ENCODE measurements at places on chromosomes 12 and 14. TPM values are rescaled to one million over a fixed set of nuclear protein-coding genes. Genes with fewer than 3 reads are reported as not detected.
A peak's percentile ranks its signal among the peaks of the same experiment; 100 is the strongest.

SLC10A1 gene
- not detected for total RNA-seq

PPP4R4 gene
- under 0.01 TPM for total RNA-seq

VWF gene
- total RNA-seq = under 0.01 TPM

ATXN7L3B gene
- 23.7 TPM for total RNA-seq

CIROP gene
- not detected for total RNA-seq

RPL10L gene
- 0.43 TPM for total RNA-seq

TAS2R9 gene
- not detected for total RNA-seq

LRTM2 gene
- total RNA-seq = not detected

TMEM132C gene
- total RNA-seq = not detected

ADCY4 gene
- 18.1 TPM for total RNA-seq

GUCY2C gene
- not detected for total RNA-seq

IQSEC3 gene
- under 0.01 TPM for total RNA-seq

COX8C gene
- total RNA-seq = not detected

PRH2 gene
- total RNA-seq = 0.32 TPM

IL26 gene
- total RNA-seq = not detected

DNA sequence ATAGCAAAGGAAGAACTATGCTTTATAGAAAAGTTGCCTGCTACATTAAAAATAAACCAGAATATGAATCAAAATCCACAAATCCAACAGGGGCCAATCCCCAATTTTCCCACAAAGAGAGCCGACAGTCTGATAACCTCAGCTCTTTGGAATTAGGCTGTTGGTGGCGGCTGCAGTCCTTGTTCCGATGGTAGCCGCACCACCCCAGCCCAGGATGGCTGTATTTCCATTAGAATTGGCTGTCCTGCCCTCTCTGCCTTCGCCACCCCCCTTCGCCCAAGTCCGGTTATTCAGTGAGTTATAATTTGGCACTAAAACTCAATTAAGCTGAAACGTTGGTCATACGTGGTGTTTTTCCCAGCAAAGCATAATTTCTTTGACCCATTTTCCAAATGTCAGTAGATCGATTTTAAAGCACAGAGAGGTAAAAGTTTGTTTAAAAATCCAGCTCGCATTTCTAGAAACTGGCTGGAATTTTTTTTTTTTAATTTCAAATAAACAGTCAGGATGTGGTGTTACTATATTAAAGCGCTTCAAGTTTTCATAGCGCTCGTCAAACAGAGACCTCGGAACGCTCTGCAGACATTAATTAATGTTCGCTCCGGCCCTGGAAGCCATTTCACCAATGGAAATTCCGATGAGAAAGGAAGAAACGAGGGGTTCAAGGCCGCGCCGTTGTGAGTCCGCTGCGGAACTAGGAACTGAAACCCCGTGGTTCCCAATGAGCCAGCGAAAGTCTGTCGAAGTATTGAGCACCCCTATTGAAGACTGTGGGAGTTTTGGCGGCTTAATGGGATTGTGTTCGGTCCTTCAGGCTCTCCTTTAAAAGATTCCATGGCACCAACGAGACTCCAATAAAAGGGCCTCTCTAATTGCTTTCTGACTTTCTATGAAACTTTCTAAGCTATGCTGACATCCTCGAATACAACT is 104.8 kb upstream of the DIO3 start:
- DNase-seq = no peak

GRCh38 chr12:11071414-11071813 is 9.3 kb upstream of the TAS2R46 start:
- DNase-seq = no peak

GRCh38 chr14:29851397-29851796 is 76.2 kb downstream of the PRKD1 start:
- DNase-seq = peak; percentile 45

GRCh38 chr14:74947353-74948227 is 7.8 kb downstream of the PGF start:
- DNase-seq = no peak

GRCh38 chr12:93805736-93806141 is 128.6 kb downstream of the CRADD start:
- DNase-seq = no peak

GRCh38 chr12:51011955-51012354 is 14.2 kb downstream of the SLC11A2 start:
- DNase-seq = no peak

- no peak for DNase-seq
Observed at GRCh38 chr12:132946246-132946820, 9.8 kb downstream of the ZNF605 start.

- DNase-seq = peak; percentile 29
Observed at GRCh38 chr12:11839091-11839641, 189.7 kb downstream of the ETV6 start.

DNA sequence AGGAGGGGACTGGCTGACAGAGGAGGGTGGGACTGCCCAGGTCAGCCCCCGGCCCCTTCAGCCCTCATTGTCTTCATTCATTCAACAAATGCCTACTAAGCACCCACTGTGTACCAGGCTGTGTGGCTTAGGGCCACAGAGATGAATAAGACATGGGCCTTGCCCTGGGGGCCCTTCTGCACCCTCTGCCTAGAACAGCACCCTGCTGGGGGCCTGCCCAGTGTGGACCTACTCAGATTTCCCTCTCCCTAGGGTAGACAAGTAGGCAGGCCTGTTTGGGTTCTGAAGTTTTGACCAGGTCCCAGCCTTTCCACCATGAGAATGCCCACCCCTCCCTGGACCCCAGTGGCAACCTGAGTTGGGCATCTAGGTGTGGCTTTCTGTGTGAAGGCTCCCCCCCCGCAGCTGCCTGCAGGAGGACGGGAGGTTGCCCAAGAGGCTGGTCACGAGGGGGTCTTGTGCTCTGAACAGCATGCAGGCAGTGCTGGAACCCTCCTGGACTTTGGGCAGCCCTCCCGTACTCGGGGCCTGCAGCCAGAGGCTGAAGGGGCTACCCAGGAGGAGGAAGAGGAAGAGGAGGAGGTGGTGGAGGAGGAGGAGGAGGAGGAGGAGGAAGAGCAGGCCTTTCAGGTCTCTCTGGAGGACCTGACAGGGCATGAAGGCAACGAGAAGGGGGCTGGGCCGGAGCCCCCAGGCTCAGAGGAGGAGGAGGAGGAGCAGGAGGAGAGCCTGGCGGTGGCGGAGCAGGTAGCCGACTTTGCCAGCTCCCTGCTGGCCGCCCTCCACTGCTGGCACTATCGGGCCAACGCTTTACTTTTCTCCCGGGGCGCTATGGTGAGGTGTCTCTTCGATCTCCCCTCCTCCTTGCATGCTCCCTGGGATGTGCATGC is 33.4 kb downstream of the PLEKHG3 start:
- no peak for DNase-seq

DNA sequence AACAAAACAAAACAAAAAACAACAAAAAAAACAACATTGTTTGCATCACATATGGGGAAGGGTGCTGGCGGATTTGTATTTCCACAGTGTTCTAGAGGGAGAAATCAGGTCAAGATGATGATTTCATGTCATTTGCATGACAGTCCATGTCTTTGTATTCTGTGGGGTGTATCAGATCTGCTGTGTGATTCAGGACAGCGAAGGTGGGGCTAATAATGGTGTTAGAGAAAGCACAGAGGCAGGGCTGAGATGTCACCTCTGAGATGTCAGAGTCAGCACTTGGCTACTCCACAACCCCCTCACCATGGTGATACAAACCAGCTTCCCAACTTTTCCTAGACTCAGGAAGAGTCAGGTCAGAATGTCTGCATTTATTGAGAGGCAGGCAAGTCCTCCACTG is 543.2 kb downstream of the BCL11B start:
- no peak for DNase-seq

- DNase-seq = no peak
Observed at GRCh38 chr14:103749452-103749851, 33.8 kb downstream of the ZFYVE21 start.

- peak; percentile 79 for DNase-seq
Observed at GRCh38 chr12:114671443-114672411, 12.2 kb downstream of the TBX3 start.

DNA sequence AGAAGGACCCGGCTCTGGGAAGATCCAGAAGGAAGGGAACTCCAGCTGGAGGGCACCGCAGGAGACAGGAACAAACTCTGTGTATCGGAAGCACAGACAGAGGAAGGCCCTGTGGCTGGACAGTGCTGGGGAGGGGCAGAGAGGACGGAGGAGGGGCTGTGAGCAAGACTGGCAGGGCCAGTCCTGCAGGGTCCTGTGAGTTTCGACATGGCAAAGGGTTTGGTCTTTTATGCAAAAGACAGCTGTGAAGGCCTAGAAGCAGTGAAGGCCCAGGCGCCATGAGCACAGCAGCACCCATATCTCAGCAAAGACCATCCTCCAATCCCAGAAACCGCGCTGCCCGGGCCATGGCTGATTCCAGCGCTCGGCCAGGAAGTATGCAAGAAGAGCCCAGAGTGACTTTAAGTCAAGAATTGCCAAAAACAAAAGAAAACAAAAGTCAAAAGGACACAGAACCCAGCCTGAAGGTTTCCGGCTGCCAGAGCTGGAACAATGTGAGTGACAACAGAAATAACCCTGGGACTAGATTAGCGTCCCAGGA is 126.5 kb downstream of the NCOR2 start:
- DNase-seq = no peak

DNA sequence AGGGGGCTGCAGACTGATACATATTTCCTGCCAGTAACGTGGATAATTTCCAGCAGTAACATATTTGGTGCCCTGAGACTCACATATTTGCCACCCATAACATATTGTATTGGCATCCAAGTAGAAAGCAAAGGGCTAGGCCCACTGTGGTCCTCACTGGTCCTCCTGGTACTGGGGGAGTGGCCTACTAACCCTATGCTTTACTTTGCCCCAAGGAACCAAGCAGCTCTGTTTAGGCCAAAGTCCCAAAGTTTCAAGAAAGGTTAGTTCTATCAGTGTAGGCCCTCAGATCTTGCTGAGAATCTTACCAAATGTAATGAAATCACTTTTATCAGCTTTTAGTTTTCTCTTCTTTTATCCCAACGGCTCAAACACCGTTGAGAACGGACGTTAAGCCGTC is 35.4 kb upstream of the NAP1L1 start:
- DNase-seq = no peak

DNA sequence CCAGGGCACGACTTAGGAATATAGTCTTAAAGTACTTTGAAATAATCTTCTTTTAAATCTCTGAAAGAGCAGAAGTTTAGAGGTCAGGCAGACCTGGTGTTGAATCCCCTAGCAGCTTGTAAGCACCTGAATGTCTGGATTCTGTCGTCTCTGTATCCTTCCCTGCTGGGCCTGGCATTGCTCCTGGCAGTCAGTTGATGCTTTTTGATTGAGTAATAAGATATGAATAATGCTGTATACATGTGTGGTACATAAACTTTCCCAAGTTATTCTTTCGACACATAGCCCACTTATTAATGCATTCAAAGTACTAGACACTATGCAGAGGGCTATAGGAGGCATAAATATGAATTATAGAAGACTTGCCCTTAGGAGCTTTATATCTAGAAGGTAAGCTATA is 31.4 kb downstream of the EVL start:
- peak; percentile 75 for DNase-seq

- no peak for DNase-seq
Observed at GRCh38 chr12:76031081-76031413, 529 bp downstream of the PHLDA1 start.

GRCh38 chr12:41032386-41032785 is 155.7 kb upstream of the PDZRN4 start:
- no peak for DNase-seq

DNA sequence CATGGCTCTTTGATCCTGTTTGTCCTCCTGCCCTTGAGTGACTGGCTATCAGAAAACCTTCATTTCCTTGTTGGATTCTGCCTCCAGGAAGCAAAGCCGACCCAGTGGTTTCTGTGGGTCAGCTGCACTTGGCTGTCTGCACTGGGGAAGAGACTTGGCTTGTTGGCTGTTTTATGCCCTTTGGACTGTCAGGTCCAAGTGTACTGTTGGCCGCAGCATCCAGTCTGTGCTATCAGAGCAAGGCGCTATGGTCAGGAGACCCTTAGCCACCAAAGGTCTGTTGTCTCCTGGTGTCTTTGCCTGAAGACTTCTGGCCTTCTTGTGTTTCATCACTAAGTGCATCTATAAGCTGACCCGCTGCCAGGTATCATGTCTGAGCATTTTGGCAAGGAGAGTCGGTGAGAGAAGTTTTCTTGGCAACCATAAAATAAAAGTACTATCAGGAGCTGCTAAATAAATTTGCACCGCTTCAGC is 177.4 kb upstream of the HIF1A start:
- no peak for DNase-seq

DNA sequence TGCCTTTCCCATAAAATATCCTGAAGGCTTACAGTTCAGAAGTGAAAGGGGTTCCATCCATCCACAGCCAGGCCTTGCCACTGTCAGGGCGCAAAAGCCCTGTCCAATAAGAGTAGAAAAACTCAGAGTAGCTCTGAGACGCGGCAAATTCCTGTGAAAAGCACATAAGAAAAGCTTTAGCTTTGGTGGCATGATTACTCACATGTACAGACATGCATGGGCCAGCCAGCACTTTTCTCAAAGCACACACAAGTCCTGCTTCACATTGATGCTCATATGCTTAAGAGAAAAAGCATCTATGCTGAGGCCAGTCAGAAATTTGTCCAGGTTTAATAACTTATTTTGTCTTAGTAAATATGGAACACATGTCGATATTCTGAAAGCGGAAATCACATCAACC is 25.5 kb downstream of the CLEC1A start:
- no peak for DNase-seq

- no peak for DNase-seq
Observed at GRCh38 chr14:72818998-72819397, 74.9 kb downstream of the DPF3 start.

- no peak for DNase-seq
Observed at GRCh38 chr14:95696741-95697140, 10.5 kb downstream of the TCL1B start.

- DNase-seq = no peak
Observed at GRCh38 chr14:79656056-79656455, 555.2 kb downstream of the DIO2 start.

DNA sequence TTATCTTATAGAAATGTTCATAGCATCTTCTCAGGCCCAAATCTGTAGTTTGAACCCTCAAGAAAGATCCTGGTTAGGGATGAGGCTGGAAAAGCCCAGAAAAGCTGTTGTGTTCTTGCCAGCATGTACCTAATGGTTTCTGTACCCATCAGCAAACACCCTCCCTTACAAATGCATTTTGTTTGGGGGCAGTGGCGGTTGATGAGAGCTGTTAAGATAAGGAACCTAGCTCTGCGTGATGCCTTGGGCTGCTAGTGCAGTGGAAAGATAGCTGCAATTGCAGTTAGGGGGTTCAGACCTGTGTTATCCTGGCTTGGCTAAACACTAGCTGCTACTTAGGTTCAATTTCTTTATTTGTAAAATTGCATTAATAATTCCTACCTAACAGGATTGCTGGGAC is 3.6 kb downstream of the TPH2 start:
- no peak for DNase-seq

DNA sequence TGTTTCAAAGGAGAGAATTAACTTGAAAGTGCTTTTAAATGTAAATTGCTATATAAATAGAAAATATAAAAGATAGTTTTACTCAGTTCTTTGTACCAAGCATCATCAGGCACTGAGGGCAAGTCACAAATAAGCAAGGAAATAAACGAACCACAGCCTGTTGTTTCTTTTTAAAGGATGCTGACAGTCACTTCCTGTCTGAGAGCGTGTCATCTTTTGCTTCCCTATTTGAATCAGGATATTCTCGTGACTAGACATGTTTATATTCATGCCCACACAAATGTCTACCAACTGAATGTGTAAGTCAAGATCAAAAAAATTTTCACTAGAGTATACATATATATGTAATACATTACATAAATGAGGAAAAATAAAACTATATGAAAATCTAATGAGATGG is 31.4 kb upstream of the SLC2A13 start:
- DNase-seq = no peak

GRCh38 chr12:47870175-47870781 is 34.5 kb downstream of the VDR start:
- DNase-seq = peak; percentile 72

GRCh38 chr14:98701377-98701776 is 570.6 kb downstream of the BCL11B start:
- no peak for DNase-seq

Data from fibroblast of villous mesenchyme (primary cell).